Adipocyte (in vitro differentiated cells): ENCODE measurements at places on chromosomes 6 and 20.

DNA sequence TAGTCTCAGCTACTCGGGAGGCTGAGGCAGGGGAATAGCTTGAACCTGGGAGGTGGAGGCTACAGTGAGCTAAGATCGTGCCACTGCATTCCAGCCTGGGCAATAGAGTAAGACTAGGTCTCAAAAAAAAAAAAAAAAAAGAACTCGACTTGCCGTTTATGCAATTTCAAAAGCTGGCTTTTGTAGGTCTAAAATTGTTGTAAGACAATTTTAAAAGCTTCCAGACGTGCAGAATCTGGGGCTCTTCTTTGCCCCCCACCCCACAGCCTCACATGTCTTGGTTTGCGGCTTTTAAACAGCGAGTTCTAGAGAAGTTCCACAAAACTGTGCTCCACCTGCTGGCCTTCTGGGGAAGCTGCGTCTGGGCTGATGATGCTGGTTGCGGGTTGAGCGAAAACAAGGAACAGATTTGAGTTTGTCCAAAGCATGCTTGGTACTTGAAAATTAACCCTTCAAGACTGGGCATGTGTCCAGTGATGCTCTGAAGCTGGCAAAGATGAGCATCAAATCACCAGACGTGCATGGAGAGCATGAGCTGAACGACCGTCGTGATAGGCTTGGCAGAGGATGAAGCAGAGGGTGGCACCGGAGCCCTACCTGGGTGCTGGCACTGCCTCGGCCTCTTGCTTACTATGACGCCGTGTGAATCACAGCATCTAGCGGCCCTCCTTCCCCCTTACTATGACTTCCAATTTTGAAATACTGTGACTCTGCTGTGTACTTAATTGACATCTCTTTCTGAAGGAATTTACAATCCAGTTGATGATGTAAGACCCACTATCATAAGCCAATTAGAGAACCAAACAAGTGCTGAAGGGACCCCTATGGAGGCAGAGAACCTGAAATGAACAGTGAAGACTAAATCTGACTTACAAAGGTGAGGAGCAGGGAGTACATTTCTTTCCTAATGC lies 171.4 kb downstream of the GMPR start:
- peak; percentile 83 for DNase-seq

DNA sequence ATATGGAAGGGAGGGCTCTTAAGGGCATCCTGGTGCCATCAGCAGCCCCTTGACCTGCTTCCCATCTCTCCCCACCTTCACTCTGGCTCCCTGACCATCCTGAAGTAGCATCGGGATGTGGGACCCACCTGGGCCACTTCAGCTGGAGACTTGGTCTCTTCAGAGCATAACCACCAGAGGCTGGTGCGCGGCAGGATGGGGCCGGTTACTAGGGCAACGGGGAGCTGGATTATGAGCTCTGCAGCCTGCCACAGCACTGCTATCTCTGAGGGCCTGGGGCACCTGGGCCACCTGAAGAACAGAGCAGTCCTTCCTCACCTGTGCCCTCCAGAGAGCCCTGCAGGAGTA lies 79.7 kb downstream of the SYNJ2 start:
- no peak for DNase-seq

DNA sequence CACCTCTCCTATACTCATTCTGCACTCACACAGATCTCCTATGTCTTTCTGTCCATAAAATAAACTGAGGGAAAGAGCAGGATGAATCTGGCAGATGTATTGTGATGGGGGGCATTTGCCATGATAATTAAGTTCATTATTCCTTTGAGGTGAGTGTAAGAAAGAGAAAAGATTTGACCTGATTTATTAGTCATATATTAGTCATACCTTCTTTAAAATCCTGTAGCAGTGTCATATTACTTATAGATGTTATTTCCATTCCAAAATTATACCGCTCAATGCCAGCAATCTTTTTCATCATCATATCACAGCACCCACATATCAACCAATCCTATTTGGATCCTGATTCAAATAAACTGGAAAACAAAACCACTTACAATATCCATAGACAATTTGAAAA lies 733.3 kb upstream of the SLC35B3 start:
- no peak for DNase-seq

DNA sequence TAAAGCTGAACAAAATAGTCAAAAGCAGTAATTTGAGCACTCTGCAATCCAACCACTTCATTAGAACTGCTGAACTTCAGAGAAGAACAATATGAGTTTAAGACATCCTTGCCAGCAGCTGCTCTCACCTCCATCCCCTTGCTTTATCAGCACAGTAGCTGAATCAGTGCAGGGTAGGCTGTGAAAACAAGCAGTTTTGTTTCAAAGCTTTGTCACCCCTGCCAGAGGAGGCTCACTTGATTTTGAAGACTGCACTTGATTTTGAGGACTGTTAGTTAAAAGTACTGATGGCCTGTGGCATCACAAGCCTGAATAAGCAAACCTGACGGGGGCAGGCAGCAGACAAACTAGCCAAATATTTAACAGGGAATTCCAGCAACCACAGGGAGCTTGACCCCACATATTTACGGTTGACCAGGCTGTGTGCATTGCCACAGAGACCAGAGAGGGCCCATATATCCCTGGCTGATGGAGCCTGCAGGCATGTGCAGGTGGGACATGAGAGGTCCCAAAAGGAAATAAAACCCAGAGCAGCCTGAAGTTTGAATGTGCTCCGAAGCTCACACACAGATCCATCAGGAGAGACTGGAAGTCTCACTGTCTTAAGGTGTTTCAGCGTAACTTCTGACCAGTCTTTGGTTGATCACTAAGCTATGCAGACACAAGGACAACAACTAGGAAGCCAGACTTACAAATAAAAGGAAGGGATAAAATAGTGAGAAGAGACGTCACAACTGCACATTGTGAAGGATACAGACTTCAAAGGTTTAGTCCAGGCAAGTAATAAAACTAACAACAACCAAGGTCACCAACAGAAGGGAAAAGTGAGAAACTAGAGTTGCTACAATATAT lies 97.4 kb downstream of the PDSS2 start:
- DNase-seq = peak; percentile 54

DNA sequence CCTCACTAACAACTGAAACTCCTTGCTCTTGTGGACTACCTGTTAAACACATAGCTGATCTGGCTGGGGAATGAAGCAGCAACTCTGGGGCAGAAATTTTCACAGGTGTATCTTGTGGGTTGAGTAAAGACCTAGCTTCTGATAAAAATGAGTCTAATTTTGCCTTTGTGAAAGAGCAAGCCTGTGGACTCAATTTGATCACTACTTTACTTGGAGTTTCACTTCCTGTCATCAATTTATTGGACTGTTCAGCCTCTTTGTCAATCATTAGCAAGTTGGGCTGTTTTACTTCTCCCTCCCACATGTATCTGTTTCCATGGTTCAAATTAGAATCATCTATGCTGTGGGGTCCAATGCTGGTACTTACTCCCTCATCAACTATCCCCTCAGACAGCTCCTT lies 29.6 kb upstream of the CRIP3 start:
- DNase-seq = no peak

DNA sequence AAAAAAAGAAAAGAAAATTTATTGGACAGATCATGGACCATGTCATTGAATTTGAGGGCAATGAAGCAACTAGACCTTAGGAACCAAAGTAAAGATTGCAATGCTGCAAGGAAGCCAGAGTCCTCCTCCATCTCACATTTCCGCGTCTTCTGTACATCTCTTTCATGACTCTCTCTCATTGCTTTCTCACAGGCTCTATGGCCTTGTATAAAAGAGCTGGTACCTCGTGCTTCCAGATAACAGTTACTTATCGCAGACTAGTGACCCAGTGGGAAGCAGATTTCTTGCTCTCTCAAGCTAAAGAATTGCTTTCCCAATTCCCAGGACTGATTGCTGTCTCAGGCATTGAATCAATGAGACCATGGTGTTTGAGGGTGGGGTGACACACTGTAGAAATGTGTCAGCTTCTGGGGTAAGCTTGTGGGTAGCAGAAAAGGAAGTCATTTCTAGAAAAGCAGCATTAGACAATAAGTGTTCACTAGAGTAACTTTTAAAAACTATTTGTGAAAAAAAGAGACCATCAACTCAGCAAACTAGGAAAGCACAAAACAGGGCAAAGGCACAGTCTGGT lies 635.3 kb downstream of the UTRN start:
- no peak for DNase-seq

- no peak for DNase-seq
Observed at GRCh38 chr6:160065200-160065599, 56.4 kb upstream of the SLC22A1 start.

DNA sequence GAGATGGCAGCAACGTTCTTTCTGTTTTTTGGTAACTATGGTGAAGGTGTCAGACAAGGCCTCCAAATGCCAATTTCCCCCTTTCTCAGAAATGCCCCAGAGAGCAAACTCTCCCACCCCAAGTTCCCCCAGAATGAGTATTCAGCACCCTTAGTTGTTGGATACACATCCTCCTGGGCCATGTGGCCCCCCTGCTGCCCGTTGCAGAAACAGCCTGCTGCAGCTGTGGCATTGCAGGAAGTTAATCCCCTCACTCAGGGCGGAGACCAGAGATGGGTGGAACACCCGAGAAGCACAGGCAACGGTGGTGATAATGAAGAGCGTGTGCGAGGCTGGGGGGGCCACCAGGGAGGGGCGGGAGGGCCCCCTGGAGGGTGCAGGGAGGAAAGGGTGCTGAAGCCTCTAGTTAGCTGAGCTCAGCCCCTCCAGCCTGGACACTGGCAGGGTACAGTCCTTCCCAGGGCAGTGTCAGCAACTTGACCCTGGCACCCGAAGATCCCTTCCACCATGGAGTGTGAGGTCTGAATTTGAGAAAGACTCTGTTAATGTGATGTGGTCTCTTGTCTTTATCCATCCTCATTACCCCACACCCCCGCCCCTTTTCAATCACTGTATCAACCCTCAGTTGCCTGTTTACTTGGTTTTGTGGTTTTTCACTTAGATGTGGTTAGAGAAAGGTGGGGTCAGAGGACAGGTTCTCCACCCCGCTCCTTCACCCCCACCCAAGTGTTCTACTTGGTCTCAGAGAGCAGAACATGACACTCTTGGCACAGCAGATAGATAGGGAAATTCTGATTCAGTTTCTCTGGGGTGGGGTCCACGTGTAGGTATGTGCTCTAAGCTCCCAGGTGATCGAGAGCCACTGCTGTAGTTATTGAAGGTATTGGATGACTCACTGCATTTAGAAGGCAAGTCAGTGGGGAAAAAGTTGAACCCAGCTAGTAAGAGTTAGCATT lies 208.8 kb upstream of the SUPT3H start:
- DNase-seq = no peak

DNA sequence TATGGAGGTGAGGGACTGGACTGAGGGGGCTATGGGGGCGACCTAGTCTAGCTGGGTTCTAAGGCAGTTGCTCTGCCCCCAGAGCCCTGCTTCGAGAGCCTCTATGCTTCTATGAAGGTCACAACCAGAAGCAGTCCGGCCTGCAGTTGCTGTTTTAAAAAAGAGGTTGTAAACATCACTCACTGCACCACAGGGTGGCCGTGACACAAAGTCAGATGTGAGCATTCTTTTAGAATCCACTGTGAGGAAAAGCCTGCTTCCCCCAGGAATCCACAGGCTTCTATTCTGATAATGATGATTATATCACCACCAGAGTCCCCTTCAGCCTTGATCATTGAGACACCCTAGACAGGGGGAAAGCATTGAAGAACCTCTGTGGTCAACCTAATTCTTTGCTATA lies 229.7 kb upstream of the AGPAT4 start:
- DNase-seq = no peak

DNA sequence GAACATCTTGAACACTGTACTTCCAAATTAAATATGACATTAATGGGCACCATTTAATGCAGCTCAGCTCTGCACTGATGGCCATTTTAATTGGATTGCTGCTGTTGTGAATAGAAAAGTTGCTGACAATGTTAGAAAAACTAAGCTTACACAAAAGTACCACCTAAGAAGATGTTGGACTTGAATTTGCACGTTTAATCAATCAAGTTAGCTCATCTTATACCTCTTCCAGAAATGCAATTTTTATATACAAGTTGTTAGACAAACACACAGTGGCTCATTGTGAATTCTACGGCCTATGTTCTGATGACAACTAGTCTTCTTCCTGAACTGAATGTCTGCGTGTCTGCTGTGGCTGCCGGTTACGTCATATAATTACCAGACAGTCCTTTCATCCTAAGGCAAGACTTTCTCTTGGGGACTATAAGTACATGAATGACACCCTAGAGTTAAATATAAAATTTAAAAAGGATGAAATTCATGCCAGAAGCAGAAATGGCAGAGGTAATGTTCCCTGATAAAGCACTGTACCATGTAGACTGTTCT lies 330.2 kb downstream of the EPM2A start:
- no peak for DNase-seq

GRCh38 chr20:48129345-48129942 lies 344.2 kb upstream of the SULF2 start:
- no peak for DNase-seq

DNA sequence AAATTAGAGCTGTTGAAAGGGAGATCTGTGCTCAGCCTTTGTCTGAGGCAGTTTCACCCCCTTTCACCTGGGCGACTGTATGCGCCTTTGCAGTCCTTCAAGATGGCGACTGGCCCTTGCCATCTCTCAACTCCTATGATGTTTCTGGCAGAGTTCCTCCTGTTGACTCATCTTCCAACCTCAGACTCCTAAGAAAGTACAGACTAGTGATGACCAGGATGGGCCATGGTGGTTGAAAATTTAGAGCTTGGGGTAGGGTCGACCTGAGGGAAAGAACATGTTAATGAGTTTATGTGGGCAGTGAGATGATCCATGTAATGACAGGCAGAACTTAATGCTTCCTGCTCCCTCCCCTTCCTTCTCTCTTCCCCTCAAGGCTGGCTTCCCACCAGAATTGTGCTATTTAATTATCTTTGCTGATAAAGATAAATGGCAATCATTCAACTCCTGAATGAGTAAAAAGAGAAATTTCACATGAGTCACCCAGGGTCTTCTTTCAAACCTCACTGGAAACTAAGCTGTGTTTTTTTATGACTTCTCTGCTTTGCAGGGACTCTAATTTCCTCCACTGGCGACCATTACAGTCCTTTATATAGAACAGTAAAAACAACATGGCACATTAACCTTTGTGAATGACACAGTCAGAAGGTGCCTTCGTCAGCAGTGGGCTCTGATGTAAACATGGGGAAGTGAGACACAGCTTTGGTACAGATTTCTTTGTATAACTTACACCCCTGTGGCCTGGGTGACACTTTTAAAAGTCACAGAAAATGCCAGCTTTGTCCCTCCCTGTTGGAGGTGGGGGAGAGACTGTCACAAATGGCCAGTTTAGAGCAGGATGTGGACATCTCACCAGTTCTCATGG lies 103.5 kb downstream of the SCP2D1 start:
- no peak for DNase-seq

GRCh38 chr6:138559143-138559542 lies 59.8 kb upstream of the NHSL1 start:
- DNase-seq = no peak

- peak; percentile 37 for DNase-seq
Observed at GRCh38 chr6:27865850-27866356, 46.3 kb downstream of the OR2B2 start.

DNA sequence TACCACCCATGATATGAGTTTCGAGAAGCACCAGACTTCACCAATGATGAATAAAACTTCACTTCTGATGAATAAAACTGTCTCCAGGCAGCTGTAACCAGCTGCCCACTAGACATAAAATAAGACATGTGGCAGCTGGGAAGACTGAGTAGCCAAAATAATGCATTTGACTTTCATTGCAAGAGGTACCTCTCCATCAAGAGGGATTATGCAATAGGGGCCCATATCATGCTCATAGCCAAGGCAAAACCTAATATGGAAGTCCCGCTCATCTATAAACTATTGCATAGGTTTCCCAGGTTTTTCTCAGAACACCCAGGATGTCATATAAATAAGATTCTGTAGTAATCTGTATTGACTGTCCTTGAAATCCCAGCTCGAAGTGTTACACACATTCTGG lies 155.5 kb downstream of the SIM1 start:
- DNase-seq = no peak
